GM23338 (cell line): ENCODE measurements at places on chromosomes 13 and 19.

- DNase-seq = peak; percentile 68
Observed at GRCh38 chr19:10074153-10074552, 12.0 kb upstream of the SHFL start.

- DNase-seq = no peak
Observed at GRCh38 chr19:41232686-41233085, 13.7 kb downstream of the AXL start.

GRCh38 chr19:55340784-55341147 is 1.1 kb downstream of the KMT5C start:
- DNase-seq = peak; percentile 62

DNA sequence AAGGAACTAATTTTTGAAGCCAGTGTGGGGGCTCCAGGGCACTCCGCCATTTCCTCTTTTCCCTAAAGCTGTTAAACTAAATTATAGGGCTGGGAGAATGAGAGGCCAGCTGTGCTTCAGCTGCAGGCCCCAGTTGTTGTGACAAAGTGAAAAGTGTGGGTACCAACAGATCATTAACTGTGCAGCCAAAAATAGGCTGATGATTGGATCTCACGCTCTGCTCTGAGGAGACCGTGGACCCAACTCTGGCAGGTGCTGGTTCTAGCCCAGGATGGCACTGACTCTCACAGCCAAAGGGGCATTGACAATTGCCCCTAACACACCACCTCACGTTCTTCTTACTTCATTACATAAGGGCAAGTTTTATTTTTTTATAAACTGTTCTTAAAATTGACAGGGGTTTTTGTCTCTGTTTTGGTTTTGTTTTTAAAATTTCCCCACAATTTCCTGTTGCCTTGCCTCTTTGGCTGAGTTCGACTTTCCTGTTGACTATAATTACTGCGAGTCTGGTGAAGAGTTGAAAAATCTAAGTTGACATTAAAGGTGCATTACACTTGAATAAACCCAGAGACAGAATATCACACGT is 391.0 kb downstream of the FGF9 start:
- no peak for DNase-seq

DNA sequence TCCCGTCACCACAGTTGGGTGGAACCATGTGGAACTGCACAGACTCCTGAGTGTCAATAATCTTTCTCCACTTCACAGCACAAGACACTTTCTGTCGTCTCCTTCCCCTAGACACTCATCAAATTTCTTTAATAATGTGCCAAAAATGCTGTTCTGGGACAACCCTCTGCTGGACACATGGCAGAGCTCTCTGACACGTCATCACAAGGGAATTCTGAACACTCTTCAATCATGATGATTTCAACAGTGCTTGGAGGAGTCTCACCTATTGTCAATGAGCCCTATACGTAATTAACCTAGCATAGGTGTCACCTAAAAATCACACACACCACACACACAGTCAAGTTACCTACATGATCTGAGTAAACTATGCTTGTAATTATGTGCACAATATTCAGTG is 141.3 kb downstream of the STOML3 start:
- DNase-seq = no peak

DNA sequence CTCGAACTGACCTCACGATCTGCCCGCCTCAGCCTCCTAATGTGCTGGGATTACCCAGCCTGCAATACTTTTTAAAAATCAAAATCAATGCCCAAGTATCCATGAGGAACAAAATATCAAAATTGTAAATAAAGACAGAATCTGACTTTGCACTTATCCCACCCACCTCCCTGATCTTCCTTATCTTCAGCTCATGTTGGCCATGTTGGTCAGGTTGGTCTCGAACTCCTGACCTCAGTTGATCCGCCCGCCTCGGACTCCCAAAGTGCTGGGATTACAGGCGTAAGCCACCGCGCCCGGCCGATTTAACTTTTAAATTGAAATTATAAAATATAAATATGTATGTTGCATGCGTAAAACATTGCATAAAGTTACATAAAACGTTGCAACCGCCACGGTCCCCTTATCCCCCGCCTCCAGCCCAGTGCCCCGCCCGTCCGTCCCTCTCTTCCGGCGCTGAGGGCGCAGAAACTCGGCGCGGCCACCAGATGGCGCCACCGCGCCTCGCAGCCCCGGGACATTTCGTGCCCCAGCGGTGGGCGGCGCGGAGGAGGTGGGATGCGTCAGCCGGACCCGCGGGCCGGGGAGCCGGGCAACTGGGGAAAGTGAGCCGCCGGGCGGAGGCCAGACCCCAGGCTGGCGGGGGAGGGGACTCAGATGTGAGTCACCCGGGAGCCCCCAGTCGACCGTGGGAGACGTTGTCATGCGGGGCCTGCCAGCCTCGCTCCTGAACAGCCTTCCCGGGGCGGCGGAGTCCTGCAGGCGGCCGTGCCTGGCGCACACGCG is 1.5 kb upstream of the GADD45B start:
- peak; percentile 95 for DNase-seq

DNA sequence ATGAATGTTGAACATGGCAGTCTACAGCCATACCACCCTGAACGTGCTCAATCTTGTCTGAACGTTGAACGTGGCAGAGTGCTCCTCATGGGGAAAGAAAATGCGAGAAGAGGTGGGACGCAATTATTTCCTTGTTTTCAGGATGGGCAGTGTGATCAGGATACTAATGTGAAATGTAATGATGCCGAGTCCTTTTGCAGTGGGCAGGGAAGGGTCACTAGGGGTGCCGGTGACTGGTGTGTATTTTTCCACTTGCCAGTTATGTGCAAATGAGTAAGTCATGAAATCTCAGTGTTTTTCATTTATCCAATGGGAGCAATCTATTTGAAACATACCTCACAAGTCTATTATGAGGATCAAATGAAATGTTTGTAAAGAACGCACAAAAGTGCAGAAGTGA is 84.8 kb downstream of the LNX2 start:
- no peak for DNase-seq

DNA sequence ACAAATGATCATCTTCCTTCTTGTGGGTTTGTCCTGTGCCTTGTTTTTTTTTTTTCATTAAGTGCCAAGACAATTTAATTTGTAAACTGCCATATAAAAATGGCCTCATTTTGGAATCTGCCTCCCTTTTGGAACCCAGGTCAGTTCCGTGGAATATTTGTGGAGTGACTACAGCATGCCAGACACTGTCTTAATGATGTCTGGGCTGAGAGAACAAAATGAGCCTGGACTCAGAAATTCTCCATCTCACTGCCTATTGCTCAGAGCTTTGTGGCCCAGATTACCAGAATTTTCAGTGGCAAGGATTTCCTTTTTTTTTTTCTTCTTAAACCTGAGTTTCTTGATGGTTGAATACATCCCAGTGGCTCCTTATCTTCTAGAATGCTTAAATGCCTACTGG is 340.6 kb downstream of the ENOX1 start:
- no peak for DNase-seq

DNA sequence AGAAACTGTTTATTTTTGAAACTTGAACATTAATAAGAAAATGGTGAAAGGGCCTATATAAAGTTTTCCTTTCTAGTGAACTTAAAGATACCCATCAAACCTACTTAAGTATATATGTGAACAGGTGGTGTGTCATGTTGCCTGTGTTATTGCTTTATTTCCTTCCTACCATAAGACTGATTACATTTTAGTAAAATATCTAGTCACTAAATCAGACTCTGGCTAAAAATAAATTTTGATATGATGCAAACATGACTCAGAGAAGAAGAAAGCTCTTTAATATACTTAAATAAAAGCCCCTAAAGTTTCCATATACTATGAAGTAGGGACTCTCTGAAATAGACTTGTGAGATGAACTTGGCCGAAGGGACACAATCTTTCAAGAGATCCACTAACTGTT is 35.1 kb upstream of the FBXL3 start:
- DNase-seq = no peak

GRCh38 chr19:52536448-52536800 is 9.0 kb downstream of the ZNF808 start:
- DNase-seq = peak; percentile 59

GRCh38 chr19:38023671-38024541 is 116.9 kb downstream of the SIPA1L3 start:
- no peak for DNase-seq

DNA sequence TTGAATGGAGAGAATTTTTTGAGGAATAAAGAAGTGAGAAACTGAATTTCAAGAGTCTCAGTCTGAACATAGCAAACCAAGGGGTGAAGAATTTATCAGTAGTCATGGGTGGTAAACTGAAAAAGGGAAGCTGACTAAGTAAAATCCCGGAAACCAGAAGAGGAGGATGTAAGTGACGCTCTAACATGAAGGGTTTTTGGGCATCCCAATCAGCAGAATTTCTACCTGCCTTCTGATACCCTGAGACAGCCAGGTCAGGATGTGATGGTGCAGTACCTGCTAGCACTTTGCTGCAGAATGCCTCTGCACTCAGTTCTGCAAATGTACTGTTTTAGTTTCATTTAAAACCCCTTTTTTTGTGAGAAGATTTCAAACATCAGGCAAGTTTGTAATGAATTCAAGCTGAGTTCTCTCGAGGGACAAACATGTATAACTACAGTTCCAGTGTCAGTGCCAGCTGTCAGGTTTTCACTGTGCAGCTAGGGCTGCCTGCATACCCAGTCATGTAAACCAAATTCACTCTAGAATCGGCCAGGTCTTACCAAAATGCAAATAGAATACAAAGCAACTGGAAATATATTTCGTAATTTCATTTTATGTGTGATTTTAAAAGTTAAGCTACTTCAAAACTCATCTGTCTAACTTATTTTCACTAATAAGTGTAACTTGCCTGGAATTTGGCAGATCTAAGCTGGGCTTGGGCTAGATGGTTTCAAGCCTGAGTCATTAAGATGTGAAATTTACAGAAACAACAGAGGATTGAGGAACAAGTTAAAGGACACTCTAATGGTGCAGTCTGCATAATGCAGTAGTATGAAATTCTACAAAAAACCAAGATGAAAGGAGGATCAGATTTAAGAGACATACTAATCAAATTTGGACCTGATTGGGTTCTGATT is 13.8 kb downstream of the METTL21C start:
- no peak for DNase-seq

DNA sequence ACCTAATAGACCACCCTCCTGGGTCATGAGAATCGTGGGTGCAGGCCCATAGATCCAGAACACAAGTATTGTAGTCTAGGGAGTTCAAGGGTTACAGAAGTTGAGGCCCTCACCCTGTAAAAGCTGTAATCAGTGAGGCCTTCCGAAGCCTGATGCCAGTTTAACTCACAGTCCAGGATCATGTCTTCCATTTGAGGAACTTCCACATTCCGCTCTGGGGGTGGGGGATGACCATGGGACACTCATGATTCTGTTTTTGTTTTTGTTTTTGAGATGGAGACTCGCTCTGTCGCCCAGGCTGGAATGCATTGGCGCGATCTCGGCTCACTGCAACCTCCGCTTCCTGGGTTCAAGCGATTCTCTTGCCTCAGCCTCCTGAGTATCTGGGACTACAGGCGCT is 1.7 kb upstream of the RASIP1 start:
- no peak for DNase-seq

- DNase-seq = peak; percentile 8
Observed at GRCh38 chr13:96104516-96104915, 14.6 kb downstream of the HS6ST3 start.

- no peak for DNase-seq
Observed at GRCh38 chr19:6103217-6103644, 7.1 kb downstream of the RFX2 start.

DNA sequence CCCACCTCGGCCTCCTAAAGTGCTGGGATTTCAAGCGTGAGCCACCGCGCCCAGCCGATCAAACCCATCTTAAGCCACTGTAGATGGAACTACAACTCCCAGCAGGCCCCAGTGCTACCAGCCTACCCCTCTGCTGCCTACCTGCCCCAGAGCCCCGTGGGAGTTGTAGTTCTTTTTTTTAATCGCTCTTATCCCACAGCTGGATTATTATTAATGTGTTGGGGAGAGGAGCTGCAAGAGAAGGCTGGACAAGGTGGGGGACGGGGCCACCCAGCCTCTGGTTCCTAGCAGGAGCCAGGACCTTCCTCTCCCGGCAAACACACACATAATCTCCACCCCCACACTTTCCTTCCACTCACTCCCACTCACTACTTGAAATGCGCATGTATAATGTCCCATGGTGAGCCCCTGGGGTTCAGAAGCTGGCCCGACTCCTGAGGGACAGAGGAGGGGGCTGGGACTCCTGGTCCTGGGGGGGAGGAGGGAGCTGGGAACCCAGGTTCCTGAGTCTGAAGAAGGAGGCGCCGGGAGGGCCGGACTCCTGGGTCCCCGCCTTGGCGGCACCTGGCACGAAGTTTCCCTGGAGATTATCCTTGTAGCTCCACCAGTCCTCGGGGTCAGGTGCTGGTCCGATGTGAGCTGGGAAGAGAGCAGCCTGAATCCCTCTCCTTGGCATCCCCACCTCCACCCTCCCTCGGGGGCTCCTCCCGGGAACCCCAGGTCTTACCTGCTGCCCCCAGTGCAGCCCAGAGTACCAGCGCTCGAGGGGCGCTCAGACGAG is 958 bp downstream of the CA11 start:
- peak; percentile 92 for DNase-seq

GRCh38 chr13:84433024-84433423 is 550.8 kb upstream of the SLITRK1 start:
- no peak for DNase-seq

DNA sequence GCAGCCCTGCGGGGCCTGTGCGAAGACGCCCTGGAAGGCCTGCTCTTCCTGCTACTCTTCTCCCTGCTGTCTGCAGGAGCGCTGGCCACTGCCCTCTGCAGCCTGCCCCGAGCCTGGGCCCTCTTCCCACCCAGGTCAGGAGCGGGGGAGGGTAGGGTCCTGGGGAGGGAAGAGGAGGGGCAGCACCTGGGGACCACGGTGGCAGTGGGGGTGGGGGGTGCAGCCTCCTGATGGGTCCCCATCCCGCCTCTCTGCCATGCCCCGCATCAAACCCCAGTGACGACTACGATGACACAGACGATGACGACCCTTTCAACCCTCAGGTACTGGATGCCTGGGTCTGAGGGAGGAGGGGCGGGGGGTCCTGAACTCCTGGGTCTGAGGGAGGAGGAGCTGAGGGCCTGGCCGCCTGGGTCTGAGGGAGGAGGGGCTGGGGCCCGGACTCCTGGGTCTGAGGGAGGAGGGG is 13.4 kb upstream of the LENG8 start:
- peak; percentile 61 for DNase-seq

DNA sequence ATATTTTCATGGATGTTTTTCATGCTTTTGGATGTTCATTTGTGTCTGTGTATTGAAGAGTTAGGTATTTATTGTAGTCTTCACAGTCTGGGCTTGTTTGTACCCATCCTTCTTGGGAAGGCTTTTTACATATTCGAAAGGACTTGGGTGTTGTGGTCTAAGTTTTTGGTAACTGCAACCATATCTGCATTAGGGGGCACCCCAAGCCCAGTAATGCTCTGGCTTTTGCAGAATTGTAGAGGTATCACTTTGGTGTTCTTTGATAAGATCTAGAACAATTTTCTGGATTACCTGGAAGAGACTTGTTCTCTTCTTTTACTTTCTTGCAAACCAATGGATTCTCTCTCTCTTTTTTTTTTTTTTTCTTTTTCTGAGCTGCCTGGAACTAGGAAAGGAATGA is 581.3 kb downstream of the DACH1 start:
- peak; percentile 6 for DNase-seq

GRCh38 chr13:27666951-27667350 is 45.3 kb downstream of the POLR1D start:
- no peak for DNase-seq

GRCh38 chr13:30907121-30907861 is 1.2 kb downstream of the MEDAG start:
- DNase-seq = no peak

GRCh38 chr13:44895264-44895952 is 93.9 kb downstream of the NUFIP1 start:
- no peak for DNase-seq
